ENCODE measurements at places on chromosomes 4 and X.

GRCh38 chrX:48942895-48943294, 14.5 kb downstream of the OTUD5 start:
- no peaks in the 10 kb centered on the region for H3K4me1 ChIP-seq
- H3K4me3 ChIP-seq, result no peak overlapping the region
- H3K27me3 ChIP-seq, result no peaks in the 10 kb centered on the region
- H3K27ac ChIP-seq, result no peak overlapping the region
- no peaks in the 10 kb centered on the region for H3K36me3 ChIP-seq

DNA sequence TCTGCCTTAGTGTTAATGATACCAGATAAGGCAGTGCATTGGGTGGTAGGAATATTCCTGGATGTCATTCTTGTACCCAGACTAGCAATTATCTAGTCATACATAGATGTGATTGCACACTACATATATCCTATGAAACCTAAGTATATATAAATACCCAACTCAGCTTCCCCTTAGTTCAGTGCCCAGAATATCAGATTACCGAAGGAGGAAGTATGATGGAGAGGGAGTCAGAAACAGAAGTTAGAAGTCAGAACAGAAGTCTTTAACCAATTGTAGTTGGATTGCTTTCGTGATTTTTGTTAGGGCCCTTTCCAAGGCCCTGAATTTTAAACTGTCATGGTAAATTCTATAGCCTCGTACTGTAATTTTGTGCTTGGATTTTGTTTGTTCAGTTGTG, 42.9 kb downstream of the MOB1B start:
- H3K27ac ChIP-seq, result no peak overlapping the region
- peaks cover 6% of the 10 kb centered on the region for H3K4me1 ChIP-seq
- H3K4me3 ChIP-seq, result no peak overlapping the region
- no peak for DNase-seq

- peak overlapping the region; percentile 86 for H3K4me3 ChIP-seq
- H3K4me1 ChIP-seq, result peaks cover 4% of the 10 kb centered on the region
- no peaks in the 10 kb centered on the region for H3K27me3 ChIP-seq
- no peak overlapping the region for H3K27ac ChIP-seq
- no peaks in the 10 kb centered on the region for H3K36me3 ChIP-seq
These were observed 556 bp downstream of the ATP5ME start for GRCh38 chr4:673349-674091.

DNA sequence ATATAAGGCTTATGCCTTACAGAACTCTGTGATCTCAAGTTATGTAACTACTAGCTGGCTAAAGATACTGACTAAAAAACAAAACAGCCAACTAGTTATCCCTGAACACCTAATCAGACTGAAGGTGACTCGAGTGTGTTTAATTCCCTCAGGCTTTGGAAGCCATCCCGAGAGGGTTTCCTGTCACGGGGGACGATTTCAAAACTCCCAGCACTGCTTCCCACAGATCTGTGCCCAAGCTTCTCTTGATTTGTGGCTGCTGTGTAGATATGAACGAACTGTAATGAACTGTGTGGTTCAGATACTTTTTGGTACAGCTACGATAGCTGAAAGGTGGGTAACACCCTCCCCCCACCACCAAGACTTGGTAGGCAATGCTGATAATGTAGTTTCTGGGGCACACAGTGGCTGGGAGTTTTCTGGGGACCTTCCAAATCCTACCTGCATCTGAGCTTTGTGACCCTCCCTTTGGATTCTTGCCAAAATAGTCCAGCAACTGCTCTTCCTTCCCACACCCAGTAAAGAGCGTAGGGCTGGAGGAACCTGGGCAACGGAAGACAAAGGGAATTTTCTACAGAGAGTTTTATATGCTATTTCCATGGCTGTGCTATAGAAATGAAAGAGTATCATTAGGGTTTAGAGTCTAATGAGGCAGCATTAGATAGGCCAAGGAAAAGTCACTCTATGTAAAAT, 148.8 kb downstream of the MGST2 start:
- no peak overlapping the region for H3K4me3 ChIP-seq
- H3K4me1 ChIP-seq, result peaks cover 48% of the 10 kb centered on the region
- no peak for DNase-seq

- no peaks in the 10 kb centered on the region for H3K36me3 ChIP-seq
- H3K4me3 ChIP-seq, result no peak overlapping the region
- H3K4me1 ChIP-seq, result no peaks in the 10 kb centered on the region
- no peak overlapping the region for H3K27ac ChIP-seq
- DNase-seq, result no peak
These were observed 7.6 kb downstream of the AGA start for GRCh38 chr4:177434667-177435066.

DNA sequence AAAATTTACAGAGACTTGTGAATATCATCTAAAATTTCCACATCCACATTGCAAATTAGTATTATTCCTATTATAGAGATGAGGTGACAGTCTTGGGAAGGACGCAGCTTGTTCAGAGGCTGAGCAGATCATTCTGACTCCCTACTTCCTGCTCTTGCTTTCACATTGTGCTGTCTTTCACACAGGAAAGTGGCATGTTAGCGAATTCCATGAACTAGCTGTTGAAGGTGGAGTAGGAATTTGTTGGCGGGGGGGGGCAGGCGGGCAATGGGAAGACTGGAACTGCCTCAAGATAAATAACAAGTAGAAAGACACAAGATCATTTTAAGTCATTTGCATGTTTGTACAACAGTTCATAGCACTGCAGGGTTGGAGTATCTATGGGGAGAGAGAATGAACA, 2.3 kb downstream of the PF4V1 start:
- peaks cover 3% of the 10 kb centered on the region for H3K4me1 ChIP-seq
- no peak overlapping the region for H3K27ac ChIP-seq
- H3K27me3 ChIP-seq, result peaks cover 26% of the 10 kb centered on the region
- DNase-seq, result no peak
- no peak overlapping the region for H3K4me3 ChIP-seq
- no peaks in the 10 kb centered on the region for H3K36me3 ChIP-seq

GRCh38 chrX:148522006-148522405, 21.6 kb downstream of the AFF2 start:
- no peaks in the 10 kb centered on the region for H3K36me3 ChIP-seq
- H3K27ac ChIP-seq, result no peak overlapping the region
- DNase-seq, result no peak
- H3K4me1 ChIP-seq, result peaks cover 9% of the 10 kb centered on the region

DNA sequence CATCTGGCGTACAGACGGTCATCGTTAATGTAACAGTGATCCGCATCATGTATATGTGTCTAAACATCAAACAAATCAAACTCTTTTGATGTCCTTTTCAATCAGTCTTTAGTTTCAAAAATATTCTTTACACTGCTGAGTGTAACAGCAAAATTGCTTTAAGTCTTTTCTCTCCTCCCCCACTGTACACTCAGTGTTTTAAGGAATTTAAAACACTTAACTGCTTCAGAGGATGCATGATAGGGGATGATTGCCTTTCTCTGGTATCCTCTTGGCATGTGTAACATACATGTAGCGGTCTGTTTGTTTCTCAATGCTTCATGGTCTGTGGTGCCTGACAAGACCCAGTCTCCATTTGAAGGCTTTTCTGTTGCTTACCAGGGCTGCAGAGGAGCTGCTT, 41.6 kb downstream of the LIMCH1 start:
- no peaks in the 10 kb centered on the region for H3K36me3 ChIP-seq
- no peak overlapping the region for H3K4me3 ChIP-seq
- no peaks in the 10 kb centered on the region for H3K4me1 ChIP-seq

DNA sequence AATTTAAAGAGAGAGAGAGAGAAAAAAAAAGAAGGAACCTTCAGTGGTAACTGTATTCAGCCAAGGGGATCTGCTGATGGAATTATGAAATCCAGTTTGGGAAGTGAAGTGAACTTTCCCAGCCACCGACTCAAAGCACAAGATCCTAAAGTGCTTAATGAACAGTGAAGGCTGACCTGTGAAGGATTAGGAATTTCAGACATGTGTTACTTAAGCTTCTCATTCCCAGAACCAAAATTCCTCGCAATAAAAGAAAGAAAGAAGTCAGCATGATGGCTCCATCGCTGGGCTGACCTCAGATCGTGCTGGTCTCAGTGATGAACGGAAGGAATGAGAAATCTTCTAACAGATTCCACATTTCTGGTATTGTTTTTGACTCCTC, 135.2 kb downstream of the ARSF start:
- no peak overlapping the region for H3K27ac ChIP-seq
- H3K4me3 ChIP-seq, result no peak overlapping the region
- H3K4me1 ChIP-seq, result peaks cover 17% of the 10 kb centered on the region
- no peaks in the 10 kb centered on the region for H3K27me3 ChIP-seq

- peaks cover 19% of the 10 kb centered on the region for H3K4me1 ChIP-seq
- no peak overlapping the region for H3K27ac ChIP-seq
- H3K27me3 ChIP-seq, result no peaks in the 10 kb centered on the region
- peak; percentile 8 for DNase-seq
- no peak overlapping the region for H3K4me3 ChIP-seq
These were observed 114.1 kb downstream of the GLUD2 start for GRCh38 chrX:121161501-121161933.

DNA sequence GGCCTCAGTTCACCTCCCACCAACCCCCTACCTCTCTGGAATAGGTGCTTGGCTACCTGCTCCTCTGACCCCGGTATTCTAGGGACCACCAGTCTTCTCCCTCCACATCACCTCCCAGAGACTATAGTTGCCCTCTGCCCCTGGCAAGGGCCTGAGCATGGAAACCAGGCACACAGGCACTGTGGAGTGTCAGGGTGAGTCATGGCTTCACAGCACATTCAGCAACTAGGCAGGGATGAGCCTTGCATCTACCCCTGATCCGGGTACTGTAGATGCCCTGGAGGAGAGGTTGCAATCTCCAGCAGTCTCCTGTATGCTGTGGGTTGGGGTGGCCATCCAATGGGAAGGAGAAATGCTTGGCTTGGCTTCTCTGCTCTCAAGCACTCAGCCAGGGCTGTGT, 472.7 kb downstream of the IDS start:
- H3K27ac ChIP-seq, result no peak overlapping the region
- DNase-seq, result no peak
- no peaks in the 10 kb centered on the region for H3K27me3 ChIP-seq
- no peaks in the 10 kb centered on the region for H3K4me1 ChIP-seq
- no peaks in the 10 kb centered on the region for H3K36me3 ChIP-seq

- no peaks in the 10 kb centered on the region for H3K36me3 ChIP-seq
- H3K27me3 ChIP-seq, result no peaks in the 10 kb centered on the region
- DNase-seq, result no peak
- H3K4me3 ChIP-seq, result no peak overlapping the region
- no peak overlapping the region for H3K27ac ChIP-seq
- no peaks in the 10 kb centered on the region for H3K4me1 ChIP-seq
These were observed 67.6 kb downstream of the PJA1 start for GRCh38 chrX:69097451-69098236.

GRCh38 chr4:3263053-3263875, 14.3 kb downstream of the MSANTD1 start:
- H3K36me3 ChIP-seq, result no peaks in the 10 kb centered on the region
- H3K27me3 ChIP-seq, result no peaks in the 10 kb centered on the region
- DNase-seq, result peak; percentile 1
- H3K4me3 ChIP-seq, result no peak overlapping the region
- H3K27ac ChIP-seq, result no peak overlapping the region
- peaks cover 3% of the 10 kb centered on the region for H3K4me1 ChIP-seq

DNA sequence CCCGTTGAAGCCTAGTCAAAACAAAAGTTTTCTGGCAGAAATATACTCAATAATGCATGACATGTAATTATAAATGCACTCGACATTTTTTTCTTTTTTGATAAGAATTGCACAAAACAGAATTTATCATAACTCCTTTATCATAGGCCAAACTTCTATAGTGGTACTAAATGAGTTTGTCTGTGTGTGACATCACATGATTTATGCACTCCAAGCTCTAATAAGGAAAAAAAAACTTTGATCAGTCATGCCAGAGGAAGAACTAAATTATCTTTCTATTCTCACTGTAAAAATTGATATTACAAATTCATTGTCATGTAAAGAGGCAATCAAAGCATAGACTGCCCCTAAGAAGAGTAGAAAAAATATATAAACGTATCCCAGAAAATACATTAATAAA, 112.4 kb upstream of the NOCT start:
- no peak for DNase-seq
- no peak overlapping the region for H3K27ac ChIP-seq
- peaks cover 17% of the 10 kb centered on the region for H3K27me3 ChIP-seq
- no peaks in the 10 kb centered on the region for H3K4me1 ChIP-seq
- H3K36me3 ChIP-seq, result no peaks in the 10 kb centered on the region

DNA sequence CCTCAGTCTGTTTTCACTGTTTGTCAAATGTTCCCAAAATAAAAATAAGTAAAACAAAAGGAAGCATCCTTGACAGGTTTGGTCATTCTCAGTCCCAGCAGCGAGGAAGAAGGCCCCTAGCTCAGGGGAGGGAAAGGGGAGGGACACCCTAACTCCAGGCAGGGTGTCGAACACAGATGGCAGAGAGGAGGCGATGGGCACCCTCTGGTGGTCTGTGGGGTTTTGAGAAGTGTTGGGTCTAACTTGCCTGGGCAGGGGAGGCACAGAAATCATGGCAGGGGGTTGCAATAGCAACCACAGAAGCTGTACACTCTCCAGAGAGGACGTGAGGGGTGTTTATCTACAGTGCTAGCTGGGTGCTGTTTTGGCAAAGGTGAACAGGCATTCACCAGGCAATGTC, 229.8 kb upstream of the SFRP2 start:
- no peaks in the 10 kb centered on the region for H3K36me3 ChIP-seq
- peaks cover 27% of the 10 kb centered on the region for H3K4me1 ChIP-seq
- no peaks in the 10 kb centered on the region for H3K27me3 ChIP-seq
- H3K4me3 ChIP-seq, result no peak overlapping the region
- peak; percentile 80 for DNase-seq
